ENCODE measurements at places on chromosomes 7 and 10. TPM values are rescaled to one million over a fixed set of nuclear protein-coding genes. Genes with fewer than 3 reads are reported as not detected.

DNA sequence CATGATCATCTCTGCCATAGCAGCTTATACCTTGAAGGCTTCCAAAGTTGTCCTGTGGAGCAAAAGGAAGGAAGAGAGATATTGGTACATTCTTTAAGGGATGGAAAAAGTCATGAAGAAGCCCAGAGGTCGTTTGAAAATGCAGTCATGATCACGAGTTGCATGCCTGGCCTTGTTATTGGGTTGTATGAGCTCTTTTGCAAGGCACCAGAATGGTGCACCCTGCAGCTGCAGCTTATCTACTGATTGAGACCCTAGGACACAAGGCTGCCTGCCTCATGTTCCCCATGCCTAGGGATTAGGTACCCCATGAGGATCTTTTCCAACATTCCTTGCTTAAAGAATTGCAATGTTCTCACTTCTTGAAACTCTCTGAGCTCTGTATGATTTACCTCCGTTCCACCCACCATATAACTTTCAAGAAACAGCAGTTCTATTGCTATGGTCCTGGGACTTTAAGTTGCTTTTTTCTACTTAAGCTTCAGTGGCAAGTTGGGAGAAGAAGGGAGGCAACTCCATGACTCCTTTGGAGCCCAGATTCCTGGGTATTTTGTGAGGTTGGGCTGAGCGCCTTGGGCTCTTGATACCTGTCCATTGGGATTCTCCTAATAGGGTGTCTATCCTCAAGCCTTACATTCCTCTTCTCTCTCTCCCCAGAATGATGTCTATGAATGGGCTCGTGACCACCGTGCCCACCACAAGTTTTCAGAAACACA is 6.9 kb downstream of the SCD start:
- DNase-seq, result no peak

Gene IGF2BP3
- polyA plus RNA-seq, result 39.0 TPM

Gene ACTL6B
- not detected for polyA plus RNA-seq

- DNase-seq, result peak; percentile 86
Observed at GRCh38 chr7:94295850-94296249, 98.8 kb upstream of the COL1A2 start.

GRCh38 chr10:46556515-46557318 is at the start of gene GPRIN2:
GPRIN2 (minus strand) TSS chr10:46556658; CDS start chr10:46550736, 5,922 bp downstream.
- no peak for DNase-seq

GRCh38 chr7:37916017-37916672 is 472 bp downstream of the SFRP4 start:
- DNase-seq, result no peak

DNA sequence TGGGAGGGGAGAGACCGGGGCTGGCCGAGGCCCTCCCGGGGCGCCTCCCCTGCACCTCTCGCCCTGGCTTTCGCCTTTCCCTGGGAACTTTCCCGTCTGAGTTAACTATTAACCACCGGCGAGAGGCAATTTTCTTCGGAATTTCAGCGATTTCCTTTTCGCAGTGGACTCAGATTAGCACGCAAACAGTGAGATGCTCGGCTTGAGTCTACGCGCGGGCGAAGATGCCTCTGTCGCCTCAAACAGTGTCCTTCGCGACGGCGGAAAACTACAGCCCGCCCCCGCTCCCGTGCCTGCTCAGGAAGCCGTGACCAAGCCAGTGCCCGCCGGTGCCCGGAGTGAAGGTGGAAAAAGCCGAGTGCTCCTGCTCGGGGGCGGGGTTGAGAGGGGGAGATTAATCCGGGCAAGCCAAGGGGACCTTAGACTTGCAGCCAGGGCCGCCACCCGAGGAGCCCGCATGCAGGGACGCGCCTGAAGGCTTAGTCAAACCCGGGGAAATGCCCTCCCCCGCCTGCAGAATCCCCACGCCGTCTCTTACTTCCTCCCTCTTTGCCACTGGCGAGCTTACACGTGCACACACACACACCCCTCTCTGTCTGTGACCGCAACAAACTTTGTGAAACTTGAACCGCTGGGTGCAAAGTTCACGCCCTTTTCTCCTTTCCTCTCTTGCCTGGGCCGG is 14.5 kb upstream of the PAX2 start:
- DNase-seq, result no peak

GRCh38 chr7:75905785-75906604 is 9.0 kb upstream of the POR start:
- DNase-seq, result peak; percentile 29

DNA sequence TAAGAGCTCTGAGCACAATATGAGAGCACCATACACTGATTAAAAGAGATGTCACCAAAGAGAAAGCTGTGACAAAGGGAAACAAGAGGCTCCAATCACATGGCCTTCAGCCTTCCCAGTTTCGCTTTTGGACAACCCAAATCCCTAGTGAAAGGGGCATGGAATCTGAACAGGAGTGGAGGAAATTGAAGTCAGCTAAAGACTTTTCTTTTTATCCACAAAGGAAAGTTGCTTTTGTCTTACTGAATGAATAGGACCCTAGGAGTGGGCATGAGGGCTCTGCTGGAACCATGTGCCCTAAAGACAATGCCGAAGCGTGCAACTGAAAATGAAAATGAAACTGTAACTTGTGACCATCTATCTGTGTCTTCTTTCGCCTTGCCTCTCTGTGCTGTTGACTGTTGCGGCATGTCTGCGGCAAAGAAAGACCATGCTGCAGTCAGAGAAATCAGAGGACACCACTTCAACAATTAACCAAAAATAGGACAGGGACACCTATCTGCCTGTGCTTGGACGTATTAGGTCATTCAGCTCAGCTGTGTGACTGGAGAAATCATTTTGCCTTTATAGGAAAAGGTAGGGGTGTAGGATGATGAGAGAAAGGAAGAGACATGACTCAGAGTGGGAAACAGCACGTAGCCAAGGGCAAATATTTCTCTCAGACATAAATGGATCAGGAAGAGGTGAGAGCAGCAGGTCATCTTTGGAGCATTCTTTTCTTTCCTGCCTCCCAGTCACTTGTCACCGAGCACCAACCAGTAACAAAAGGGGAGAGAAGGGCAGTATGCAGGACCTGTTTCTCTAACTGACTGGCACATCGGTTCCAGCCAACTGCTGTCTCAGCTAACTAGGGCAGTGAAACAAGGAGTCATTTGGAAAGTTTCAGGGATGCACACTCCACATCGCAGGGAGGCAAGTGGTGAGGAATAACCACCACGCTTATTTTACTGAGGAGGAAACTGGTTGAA is 12.3 kb downstream of the CAV2 start:
- no peak for DNase-seq

Gene PIK3AP1
- 2.7 TPM for polyA plus RNA-seq

DNA sequence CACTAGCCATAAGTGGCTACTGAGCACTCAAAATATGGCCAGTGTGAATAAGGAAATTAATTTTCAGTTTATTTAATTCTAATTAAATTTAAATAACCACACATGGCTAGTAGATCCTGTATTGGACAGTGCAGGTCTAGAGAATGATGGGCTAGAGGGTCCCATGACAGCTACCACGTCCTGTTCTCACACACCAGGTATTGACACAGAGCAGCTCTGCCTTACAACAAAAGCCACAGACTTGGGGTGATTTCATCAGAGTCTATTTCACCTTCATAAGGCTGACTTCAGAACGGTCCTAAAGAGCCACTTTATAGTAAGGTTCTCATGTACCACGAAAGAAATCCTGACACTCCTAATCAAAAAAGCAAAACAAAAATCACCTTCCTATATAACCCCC is 111.3 kb downstream of the UBE2H start:
- no peak for DNase-seq

GRCh38 chr10:89502549-89502948 is 32.8 kb downstream of the SLC16A12 start:
- DNase-seq, result peak; percentile 67

Gene SORCS3
- 0.07 TPM for polyA plus RNA-seq

DNA sequence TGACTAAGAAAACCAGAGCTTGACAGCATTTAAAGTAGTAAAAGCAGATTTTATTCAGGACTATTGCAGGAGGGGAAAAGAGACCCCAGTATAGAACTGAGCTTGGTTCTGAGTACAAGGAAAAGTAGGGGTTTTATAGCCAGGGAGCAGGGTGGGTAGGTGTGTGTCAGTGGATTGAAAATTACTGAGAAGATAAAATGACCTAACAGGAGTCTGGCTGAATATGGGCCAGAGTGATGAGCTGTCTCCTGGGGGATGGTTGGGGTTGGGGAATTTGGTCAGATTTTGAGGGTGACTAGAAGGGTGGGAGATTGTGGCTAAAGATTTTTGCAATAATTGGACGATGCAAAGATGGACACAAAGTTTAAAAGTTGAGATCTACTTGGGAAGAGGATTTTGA is 114.0 kb downstream of the ST7 start:
- no peak for DNase-seq

- DNase-seq, result no peak
Observed at GRCh38 chr10:57925045-57925444, 342.6 kb downstream of the IPMK start.

Gene GALNT17
- 33.4 TPM for polyA plus RNA-seq

Gene HGF
- polyA plus RNA-seq, result 7.9 TPM
